ENCODE measurements at places on chromosomes 16 and 17. TPM values are rescaled to one million over a fixed set of nuclear protein-coding genes. Genes with fewer than 3 reads are reported as not detected.

DNA sequence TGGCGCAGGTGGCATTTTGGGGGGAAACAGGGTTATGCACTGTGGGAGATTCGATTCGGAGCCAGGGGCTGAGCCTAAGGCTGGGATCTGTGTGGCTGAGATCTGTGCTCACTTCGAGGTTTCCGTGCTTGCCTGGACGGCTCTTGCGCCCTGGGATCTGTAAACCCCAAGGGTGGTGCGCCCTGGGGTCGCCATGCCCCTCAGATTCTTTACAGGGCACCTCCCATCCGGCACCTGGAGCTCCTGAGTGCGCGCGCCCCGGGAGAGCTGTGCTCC is 377 bp downstream of the SLC13A5 start:
- no peak for DNase-seq

DNA sequence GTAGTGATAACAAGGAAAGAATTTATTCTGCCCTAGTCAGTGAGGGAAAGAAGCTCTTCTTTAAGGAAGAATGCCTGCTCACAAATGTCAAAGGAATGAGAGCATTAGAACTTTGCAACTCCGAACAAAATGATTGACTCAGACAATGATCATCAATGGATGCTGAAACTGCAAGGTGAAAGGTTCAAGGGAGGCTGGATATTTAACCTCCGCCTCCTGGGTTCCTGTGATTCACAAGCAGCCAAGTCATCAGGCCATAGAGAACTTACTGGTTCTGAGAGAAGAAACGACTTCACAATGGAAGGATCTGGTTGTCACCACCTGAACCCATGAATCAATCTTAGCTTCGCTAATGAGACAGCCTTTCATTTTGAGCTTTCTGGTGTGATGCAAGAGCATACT is 16.0 kb upstream of the SCNN1B start:
- no peak for DNase-seq

GRCh38 chr16:57021757-57022156 is 32.4 kb downstream of the NLRC5 start:
- DNase-seq = no peak

GRCh38 chr16:25317732-25318316 is 60.2 kb upstream of the ZKSCAN2 start:
- DNase-seq = no peak

DNA sequence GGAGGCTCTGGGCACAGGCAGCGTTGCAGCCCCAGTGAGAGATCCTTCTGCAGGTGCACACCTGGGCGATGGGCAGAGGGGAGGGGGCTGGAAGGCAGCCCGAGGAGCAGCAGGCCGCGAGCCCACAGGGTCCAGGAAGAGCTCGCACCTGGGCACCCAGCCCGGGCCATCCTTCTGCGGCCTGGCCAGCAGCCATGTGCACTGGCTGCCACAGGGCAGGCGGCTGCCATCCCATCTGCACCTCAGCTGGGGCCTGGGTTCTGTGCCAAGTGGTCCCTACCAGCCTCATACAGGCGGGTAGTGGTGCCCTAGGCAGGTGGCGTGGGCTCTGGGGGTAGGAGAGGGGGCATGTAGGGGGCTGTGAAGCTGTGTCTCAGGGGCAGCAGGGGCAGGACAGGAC is 197.2 kb downstream of the RBFOX3 start:
- DNase-seq = peak; percentile 89

Gene SRRM2
- total RNA-seq = 44.7 TPM

DNA sequence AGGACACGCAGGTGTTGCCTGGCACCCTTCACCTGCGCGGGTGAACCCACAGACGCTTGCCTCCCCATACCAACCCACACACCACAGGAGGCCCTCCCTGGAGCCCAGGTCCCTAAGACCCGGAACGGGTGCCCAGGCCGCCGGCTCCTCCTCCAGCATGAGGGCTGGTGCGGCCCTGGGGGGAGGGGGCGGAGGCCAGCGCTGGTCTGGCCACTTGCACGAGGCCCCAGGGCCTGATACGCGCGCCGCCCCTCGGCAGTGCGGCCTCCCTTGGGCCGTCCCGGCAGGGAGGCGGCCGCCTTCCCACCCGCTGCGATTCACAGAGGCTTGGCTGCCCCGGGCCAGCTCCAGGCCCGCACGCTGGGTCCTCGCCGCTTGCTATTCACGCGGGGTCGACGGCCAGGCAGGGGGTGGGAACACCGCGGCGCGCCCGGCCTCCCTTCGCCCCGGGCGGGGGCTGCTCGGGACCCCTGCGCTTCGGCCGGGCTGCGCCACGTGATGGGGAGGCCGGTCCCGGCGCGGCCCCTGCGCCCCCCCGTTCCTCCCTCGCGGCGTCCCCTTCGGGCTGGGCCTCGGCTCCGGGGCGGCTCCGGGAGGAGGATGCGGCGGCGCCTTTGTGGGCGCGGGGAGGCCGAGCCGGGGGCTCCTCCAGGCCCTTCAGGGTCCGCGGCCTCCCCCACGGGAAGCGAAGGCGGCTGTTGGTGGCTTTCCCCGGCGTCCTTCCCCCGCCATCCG is 685 bp downstream of the FASN start:
- DNase-seq = no peak

DNA sequence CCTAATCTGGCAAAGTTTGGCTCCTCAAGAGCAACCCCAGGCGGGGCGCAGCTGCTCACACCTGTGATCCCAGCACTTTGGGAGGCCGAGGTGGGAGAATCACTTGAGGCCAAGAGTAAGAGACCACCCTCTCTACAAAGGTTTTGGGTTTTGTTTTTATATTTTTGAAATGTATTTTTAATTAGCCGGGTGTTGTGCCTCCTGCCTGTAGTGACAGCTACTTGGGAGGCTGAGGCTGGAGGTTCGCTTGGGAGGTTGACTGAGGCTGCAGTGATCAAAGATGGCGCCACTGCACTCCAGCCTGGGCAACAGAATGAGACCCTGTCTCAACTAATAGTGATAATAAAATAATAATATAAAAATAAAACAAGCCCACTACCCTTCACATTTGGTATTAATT is 756 bp upstream of the USP7 start:
- DNase-seq = no peak

DNA sequence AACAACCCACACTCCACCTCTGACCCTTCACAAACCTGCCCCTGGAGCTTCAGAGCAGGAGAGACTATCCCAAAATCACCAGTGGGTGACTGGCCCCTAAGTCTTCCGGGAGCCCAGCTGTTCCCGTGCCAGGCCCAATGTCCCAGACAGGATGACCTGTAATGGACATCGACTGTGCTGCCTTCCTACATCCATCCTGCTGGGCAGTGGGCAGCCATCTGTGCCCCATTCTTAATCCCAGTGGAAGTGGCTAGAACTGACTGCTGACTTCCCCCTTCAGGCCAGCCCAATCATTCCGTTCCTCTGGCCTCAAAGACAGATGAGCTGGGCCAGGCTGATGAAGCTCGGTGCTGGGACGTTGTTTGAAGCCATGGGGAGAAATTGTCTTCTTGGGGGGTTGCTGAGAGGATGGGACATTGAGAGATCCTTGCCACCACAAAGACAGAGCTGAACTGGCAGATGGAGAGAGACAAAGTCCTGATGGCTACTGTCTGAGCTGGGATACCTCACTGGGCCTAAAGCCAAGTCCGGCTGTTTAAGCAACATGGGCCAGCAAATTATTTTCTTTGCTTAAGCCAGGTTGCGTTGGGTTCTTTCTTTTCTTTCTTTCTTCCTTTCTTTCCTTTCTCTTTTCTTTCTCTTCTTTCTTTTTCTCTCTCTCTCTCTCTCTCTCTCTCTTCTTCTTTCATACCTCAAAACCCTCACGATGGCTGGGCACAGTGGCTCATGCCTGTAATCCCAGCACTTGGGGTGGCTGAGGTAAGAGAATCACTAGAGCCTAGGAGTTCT is 17.9 kb upstream of the ALOX15B start:
- DNase-seq = peak; percentile 64

Gene DRC7
- total RNA-seq = not detected

Gene LDHD
- total RNA-seq = 3.0 TPM

DNA sequence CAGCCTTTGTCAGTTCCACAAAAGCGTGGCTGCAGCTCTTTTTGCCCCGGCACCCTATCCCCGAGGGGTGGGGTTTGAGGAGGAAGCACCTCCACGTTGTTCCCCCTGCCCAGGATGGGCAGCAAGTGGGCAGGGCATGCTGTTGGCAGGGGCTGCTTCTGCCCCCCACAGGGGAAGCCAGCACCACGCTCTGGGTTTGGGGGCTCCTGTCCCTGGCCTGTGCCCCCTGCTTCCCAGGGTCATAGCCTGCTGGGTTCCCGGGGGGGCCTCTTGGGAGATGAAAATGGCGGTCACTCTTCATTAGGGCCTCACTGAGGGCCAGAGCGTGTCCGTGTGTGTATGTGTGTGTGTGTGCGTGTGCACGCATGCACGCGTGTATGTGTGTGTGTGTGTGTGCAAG is 22.8 kb downstream of the LASP1 start:
- DNase-seq = no peak

Gene EPX
- total RNA-seq = not detected

DNA sequence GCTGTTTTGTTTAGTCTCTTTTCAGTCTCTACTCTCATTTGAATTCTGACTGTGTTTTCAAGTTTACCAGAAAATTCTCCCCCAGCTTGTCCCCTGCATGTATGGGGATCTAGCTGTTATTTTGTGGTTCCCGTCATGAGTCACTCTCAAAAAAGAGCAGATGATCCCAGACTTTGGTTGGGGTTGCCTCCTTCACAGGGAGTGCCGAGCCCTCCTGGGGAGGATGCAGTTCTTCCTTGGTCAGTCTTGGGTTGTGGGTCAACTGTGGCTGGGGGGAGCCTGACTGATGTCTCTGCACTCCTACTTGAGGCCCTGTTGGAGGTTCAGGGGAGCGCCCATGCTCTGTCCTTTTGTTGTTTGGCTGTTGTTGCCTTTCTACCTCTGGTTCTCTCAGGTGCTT is 37.7 kb downstream of the EPN2 start:
- DNase-seq = no peak

Gene SGSH
- total RNA-seq = 31.7 TPM

Gene CDH8
- not detected for total RNA-seq

Gene STX1B
- total RNA-seq = 5.4 TPM

Gene ARHGAP23
- 2.4 TPM for total RNA-seq

DNA sequence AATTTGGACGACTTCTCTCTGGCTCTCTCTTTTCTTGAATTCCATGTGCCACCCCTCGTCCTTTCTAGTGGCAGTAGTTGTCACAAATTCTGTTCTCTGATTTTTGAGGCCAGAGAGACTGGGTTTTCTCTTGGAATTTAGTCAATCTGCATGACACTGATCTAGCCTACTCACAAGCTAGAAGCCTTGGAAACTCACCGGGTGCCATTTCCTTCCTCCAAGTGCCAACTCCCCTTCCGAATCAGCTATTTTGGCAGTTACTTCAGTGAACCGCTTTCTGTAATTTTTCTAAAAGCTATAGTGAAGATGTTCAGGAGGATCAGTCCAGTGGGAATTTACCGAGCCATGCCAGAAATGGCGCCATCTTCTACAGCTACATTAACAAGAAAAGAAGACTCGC is 228.9 kb downstream of the PMP22 start:
- no peak for DNase-seq

DNA sequence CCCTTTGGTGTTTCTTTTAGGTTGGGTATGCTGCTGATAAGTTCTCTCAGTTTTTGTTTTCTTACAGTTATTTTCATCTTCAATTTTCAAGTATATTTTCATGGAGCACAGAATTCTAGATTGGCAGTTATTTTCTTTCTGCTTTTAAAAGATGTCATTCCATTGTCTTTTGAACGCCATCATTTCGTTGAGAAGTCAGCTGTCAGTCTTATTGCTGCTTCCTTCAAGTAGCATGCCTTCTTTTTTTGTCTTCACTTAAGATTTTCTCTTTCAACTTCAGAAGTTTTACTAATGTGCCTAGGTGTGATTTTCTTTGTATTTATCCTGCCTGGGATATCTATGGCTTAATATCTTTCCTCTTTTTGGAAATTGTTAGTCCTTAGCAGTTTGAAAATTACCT is 262.2 kb upstream of the PMFBP1 start:
- DNase-seq = no peak

GRCh38 chr16:66572356-66572755 is 6.1 kb downstream of the CMTM1 start:
- no peak for DNase-seq

DNA sequence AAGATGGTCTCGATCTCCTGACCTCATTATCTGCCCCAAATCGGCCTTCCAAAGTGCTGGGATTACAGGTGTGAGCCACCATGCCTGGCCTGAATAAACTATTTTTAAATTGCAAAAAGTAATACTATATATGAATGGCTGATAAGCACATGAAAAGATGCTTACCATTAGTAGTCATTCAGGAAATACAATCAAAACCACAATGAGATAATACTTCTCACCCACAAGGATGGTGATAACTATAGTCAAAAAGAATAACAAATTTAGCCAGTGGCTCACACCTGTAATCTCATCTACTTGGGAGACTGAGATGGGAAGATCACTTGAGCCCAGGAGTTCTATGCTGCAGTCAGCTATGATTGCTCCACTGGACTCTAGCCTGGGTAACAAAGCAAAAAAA is 2.4 kb upstream of the TACO1 start:
- DNase-seq = no peak

Gene TMEM238L
- total RNA-seq = not detected

GRCh38 chr16:88826070-88826840 is 14.5 kb upstream of the APRT start:
- no peak for DNase-seq

GRCh38 chr17:52674686-52675085 is 516.2 kb upstream of the CA10 start:
- DNase-seq = no peak

- DNase-seq = no peak
These were observed 34.1 kb downstream of the FAM20A start for GRCh38 chr17:68567035-68567434.

Gene OSGIN1
- 11.0 TPM for total RNA-seq

DNA sequence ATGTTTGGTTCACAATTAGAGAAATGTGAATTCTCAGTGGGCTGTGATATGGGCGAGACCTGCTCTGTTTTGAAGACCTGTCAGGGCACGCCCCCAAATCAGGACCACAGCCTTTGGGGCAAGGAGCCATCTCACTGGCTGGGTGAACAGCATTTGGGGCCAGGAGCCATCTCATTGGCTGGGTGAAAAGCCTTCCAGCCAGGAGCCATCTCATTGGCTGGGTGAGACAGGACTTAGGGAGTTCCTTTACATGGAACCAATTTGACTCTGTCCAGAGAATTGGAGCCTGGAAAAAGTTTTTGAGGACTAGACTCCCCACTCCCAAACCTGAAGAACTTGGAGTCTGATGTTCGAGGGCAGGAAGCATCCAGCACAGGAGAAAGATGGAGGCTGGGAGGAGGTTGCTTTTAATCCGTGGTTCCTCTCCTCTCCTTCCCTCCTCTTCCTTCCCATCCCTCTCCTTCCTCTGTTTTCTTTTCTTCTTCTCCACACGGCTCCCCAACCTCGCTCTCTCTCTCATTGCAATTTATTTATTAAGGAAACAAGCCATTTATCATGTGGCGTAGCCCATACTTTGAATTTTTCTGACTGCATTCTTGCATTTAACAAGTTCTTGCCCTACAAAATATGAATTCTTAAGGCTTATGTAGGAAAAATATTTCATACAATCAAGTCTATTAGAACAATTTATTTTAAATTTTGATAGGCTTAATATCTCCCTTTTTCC is 19.7 kb downstream of the FOXL1 start:
- DNase-seq = no peak

GRCh38 chr17:49260817-49261291 is 30.3 kb upstream of the PHOSPHO1 start:
- DNase-seq = no peak

Measured in G401 (cell line).